CD8-positive, alpha-beta memory T cell (primary cell): ENCODE measurements at places on chromosomes 16 and 17. TPM values are rescaled to one million over a fixed set of nuclear protein-coding genes. Genes with fewer than 3 reads are reported as not detected.

- no peak for DNase-seq
These were observed 239.6 kb downstream of the CDH11 start for GRCh38 chr16:64882078-64882784.

- no peak for DNase-seq
These were observed 69.6 kb upstream of the ATP2A3 start for GRCh38 chr17:4033751-4034251.

GRCh38 chr16:735982-736453, 4.8 kb downstream of the CIAO3 start:
- no peak for DNase-seq

- DNase-seq, result no peak
These were observed 31.5 kb downstream of the RBL2 start for GRCh38 chr16:53465606-53466280.

DNA sequence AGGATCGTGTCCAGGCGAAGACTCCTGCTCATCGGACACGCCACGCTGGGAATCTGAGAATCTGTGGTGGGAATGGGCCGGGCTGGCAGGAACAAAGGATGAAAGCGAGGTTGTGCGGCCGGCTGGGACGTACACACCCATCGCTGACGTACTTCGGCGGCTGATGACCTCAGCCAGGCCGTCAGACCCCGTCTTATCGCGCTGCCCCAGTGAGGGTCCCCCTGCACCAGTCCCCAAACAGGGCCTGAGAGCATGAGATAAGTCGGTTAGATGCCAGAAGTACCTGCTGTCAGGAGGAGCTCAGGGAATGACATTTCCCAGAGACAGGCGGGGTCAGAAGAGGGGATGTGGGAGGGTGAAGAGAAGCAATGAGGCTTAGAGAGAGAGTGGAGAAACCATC, 16.0 kb upstream of the SP6 start:
- no peak for DNase-seq

DNA sequence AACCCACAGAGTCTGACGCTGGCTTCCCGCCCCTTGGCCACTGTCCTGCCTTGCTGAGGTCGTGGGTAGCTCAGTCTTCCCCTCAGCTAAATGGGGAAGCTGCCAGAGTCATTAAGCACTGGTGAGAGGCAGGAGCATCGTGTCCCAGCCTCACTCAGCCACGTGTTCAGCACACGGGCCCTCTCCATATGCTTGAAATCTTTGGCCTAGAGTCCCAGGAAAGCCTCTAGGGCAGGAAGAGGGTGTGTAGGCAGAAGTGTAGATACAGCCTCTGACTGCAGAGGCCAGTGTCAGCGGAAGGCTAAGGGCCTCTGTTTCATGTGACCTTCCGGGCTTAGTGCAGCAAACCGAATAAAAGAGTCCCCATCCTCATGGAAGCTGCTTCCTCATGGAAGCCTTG, 4.1 kb downstream of the DHODH start:
- DNase-seq, result no peak

DNA sequence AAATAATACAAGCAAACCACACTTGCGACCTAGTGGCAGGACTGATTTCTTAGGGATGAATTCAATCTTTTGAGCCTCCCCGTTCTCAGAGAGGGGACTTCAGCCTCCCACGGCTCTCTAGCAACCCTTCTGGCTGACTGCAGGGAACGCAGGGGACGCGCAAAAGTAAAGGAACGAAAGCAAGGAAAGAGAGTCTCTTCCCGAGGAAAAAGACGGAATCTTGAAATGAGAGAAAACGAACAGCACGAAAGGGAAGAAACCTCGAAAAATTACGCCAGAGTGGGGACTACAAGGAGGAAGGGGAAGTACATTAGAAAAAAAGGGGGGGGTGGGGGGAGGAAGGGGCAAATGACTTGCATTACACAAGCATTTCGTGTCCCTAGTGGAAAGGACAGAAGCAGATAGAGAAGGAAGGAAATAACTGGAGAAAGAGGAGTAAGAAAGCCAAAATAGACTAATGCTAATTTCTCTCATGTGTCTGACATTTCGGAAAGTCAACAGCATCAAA, 1.2 kb downstream of the GRB2 start:
- DNase-seq, result peak; percentile 71

- DNase-seq, result no peak
These were observed 313.0 kb upstream of the GOT2 start for GRCh38 chr16:59047114-59047513.

The ENPP7 gene
- total RNA-seq, result 0.11 TPM

The CACNB1 gene
- total RNA-seq, result 10.6 TPM
